Stimulated activated CD8-positive, alpha-beta memory T cell treated with anti-CD3 and anti-CD28 coated beads, Interleukin-4, amount 100 ng/mL, for 1 hour (primary cell): ENCODE measurements at places on chromosomes 4 and X.

- DNase-seq, result no peak
Observed at GRCh38 chr4:95093936-95094929, 336.5 kb downstream of the BMPR1B start.

DNA sequence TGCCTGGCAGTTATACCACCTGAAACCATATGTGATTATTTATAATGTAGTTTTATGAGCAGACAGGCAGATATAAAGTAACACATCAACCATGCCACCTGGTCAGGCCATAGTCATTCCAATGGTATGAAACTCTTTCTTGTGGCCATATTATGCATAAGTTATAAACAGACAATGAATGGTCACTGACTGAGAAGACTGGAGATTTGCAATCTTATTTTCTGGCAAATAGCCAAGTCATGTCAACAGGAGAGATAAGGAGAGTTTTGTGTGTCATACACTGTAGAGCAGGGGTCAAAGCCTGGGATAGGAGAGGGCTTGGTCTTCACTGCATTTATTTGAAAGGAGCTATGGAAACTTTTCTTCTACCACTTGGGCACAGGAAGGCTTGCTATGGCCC, 29.5 kb downstream of the SORBS2 start:
- no peak for DNase-seq

GRCh38 chrX:47743504-47743903, 84.5 kb upstream of the UXT start:
- DNase-seq, result no peak

GRCh38 chrX:13265549-13266132, 54.2 kb downstream of the ATXN3L start:
- DNase-seq, result no peak

DNA sequence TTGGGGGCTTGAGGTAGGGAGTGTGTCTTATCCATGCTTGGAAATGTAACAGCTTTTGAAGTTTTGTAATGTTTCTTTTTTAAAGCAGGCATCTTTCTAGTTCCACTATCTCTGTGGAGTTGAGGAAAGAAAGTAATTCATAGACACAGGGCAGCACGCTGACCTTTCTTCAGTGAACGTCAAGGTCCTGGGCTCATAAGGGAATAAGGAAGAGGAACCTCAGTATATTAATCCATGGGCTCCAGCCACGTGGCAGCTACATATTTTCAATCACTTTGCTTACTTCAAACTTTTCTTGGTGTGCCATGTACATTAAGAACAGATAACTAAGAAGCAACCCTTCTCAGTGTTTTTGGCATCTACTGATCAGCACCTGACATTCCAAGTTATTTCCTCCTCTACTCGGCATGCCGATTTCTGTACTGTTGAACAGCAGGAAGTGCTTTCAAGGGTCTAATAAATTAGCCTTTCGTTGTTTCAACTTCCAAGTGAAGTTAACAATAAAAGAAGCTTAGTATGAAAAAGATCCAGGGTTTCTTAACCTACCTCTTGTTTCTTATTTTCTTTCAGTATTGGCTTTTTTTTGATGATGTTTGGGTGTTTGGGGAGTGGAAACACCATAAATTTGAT, 88.2 kb downstream of the SORBS2 start:
- DNase-seq, result no peak

GRCh38 chrX:72123471-72124185, 8.1 kb downstream of the RTL5 start:
- DNase-seq, result no peak

GRCh38 chrX:139112432-139112831, 400.9 kb upstream of the FGF13 start:
- no peak for DNase-seq

- DNase-seq, result no peak
Observed at GRCh38 chrX:123308658-123309057, 124.6 kb downstream of the GRIA3 start.

GRCh38 chr4:77433418-77433733, 172.2 kb upstream of the CXCL13 start:
- no peak for DNase-seq

GRCh38 chr4:23232987-23233386, 540.2 kb downstream of the GBA3 start:
- no peak for DNase-seq

DNA sequence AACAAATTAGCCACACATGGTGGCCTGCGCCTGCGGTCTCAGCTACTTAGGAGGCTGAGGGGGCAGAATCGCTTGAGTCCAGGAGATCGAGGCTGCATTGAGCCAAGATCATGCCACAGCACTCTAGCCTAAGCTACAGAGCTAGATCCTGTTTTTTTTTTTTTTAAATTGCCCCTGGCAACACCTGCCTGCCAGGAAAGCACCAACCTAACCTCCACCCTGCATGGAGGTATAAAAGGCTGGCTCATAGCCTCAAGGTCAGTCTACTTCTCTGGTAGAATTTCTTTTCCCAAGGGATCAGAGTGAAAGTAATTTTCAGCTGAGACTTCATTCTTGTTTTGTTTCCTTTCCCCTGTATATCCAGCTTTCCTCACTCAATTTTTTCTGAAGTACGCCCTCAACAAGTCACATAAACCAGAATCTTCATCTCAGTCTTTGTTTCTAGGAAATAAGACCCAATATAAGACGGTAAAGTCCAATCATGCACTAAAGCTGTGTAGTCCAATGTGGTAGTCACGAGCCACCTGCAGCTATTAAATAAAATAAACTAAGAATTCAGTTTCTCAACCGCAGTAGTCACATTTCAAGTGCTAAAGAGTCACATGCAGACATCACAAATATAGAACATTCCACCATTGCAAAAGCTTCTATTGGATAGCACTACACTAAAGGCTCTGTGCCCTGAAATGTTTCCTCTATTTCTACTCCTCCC, 113.3 kb downstream of the HPGD start:
- no peak for DNase-seq

DNA sequence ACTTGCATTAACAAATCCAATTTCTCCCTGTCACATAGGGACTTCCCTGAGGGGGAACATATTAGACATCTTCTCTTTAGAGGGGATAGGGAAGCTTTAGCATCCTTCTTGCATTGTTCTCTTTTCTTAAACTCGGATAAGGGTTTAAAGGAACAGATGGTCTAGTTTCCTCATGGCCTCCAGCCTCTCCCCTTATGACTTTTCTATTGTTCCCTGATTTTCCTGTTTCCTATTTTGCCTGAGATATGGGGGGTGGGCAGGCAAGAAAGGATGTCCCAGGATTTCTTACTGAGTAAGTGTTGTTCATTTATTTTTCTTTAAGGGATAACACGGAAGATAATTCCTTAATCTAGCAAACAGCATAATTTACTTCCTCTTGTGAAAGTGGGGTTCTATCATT, 107.7 kb upstream of the MAGEE2 start:
- DNase-seq, result no peak

DNA sequence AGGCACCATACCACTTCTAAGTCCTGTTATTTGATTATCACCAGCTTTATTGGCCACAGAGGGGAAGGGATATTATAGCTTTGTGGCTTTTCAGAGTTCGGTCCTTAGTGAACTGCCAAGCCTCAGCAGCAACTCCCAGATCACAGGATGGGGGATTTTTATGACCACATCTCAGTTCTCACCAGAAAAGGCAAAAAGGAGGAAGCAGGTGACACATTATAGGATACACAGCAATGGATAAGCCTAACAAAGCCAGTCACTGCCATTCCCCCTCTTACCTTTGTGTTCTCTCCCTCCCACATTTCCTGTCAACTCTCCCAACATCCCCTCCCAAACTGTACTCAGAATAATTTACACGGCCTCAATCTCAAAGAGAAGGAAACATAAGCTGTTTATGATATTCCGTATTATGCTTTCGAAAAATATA, 142.8 kb downstream of the MGST2 start:
- DNase-seq, result no peak

- no peak for DNase-seq
Observed at GRCh38 chr4:24809376-24809775, 14.0 kb downstream of the SOD3 start.

- no peak for DNase-seq
Observed at GRCh38 chr4:183099537-183100297, 660 bp downstream of the WWC2 start.

GRCh38 chrX:9062641-9063040, 28.7 kb upstream of the FAM9B start:
- DNase-seq, result no peak

- no peak for DNase-seq
Observed at GRCh38 chrX:121256647-121257046, 209.2 kb downstream of the GLUD2 start.

- DNase-seq, result no peak
Observed at GRCh38 chr4:5554376-5554775, 154.0 kb downstream of the EVC2 start.

DNA sequence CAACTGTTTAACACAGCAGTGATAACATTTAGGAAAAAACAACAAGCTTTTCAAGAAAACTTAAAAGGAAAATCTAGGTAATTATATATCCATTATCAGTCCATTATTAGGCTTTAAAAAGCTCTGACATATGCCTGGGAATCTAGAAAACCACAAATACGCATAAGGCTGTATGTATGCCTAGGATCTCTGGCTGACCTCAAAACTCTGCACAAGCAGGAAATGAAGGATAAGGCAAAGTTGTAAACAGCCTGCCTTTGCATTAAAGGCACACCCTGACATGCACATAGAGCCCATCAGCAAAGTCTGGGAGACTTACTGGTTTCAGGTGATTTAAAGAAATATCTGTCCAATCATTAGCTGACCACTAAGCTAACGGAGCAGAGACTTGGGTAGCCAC, 14.0 kb downstream of the TIMP1 start:
- no peak for DNase-seq

DNA sequence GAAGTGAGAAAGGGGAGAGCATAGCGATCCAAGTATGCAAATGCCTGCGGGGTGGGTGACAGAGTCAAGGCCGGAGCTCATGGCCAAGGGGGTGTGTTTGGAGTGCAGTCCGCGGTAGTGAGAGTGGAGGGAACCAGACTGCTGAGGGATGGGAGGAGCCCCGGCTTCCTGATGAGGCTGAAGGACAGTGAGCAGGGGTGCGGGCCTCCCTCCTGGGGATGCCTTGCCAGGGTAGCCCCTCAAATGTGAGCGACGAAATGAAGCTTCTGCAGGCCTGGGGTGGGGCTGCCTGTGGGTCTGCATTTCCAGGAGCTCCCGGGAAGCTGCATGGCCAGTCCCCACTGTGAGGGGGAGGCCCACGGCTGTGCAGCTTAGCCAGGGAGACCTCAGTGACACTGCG, 45.0 kb downstream of the PSAPL1 start:
- DNase-seq, result no peak

- no peak for DNase-seq
Observed at GRCh38 chrX:3669841-3670475, 43.5 kb downstream of the PRKX start.

GRCh38 chr4:139451997-139452396, 1.9 kb upstream of the RAB33B start:
- DNase-seq, result no peak

DNA sequence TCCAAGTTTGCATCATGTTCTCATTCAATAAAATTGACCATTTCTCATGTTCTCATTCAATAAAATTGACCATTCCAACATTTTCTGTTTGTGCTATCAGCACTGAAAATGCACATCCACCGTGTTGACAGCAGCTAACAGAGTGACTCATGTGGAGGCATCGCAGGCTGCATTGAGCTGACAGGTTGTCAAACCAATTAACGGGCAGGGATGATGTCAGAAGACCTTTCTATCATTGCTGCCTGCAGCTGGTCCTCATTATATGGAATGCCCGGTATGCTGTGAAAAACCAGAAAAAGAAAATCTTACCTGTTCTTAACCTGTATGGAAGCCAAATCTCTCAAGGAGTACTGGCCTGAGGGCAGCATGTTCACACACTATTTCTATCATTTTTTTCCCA, 202.0 kb downstream of the SMIM20 start:
- DNase-seq, result no peak

DNA sequence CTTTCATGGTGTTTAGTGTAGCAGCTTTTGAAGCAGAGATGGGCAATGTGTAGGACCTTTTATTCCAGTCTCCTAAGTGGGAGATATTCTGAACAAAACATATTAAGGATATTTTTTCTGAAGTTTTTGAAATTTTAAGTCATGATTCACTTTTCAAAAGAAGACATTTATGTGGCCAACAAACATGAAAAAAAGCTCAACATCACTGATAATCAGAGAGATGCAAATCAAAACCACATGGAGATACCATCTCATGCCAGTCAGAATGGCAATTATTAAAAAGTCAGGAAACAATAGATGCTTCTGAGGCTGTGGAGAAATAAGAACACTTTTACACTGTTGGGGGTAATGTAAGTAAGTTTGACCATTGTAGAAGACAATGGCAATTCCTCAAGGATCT, 76.0 kb downstream of the FAT4 start:
- DNase-seq, result no peak

GRCh38 chrX:139802048-139802447, 94.1 kb upstream of the MCF2 start:
- no peak for DNase-seq

DNA sequence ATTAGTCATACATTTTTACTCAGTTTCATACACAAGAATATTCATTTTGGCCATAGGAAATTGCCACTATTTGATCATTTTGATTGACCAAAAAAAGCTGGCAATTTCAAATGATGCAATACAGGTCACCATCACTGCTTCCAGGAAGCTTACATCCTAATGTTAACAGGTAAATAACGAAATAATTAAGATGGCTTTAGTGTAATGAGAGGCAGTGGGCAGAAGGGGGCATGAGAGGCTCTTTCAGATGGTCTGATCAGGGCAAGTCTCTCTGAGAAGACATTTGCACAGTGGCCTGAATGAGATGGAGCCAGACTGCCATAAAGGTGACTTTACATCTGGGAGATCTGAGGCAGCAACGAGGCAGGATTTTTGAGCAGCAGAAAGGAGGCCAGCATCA, 170.7 kb downstream of the SLIT2 start:
- no peak for DNase-seq

- DNase-seq, result no peak
Observed at GRCh38 chr4:54687887-54688841, 30.4 kb downstream of the KIT start.

GRCh38 chr4:6942238-6942800, 32.7 kb downstream of the TBC1D14 start:
- DNase-seq, result no peak

- DNase-seq, result no peak
Observed at GRCh38 chrX:112736310-112736709, 56.6 kb upstream of the LHFPL1 start.

DNA sequence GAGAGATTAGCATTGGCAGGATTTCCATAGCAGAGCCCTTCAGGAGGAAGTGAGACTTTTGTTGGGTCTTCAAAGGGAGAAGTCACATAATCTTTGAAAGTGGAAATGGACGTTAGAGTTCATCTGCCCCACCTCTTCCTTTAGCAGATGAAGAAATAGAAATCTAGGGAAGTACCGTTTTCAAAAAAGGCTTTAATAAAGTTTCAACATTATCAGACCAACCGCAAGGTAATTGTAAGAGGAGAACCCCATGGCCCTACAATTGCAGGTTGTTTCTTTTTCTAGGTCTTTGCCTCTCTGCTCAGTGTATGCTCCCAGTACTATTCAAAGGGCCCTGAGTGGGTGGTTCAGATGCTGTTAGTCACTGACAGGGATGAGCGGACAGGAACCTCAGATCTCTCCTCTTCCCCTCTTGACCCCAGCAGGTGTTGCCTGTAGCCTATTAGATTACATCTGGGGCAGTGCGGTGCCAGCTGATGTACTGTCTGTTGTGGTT, 48.6 kb upstream of the AP1S2 start:
- DNase-seq, result no peak
